ENCODE measurements at places on chromosomes 1 and 21. TPM values are rescaled to one million over a fixed set of nuclear protein-coding genes. Genes with fewer than 3 reads are reported as not detected.

Gene FAM72C
- 9.5 TPM for total RNA-seq

DNA sequence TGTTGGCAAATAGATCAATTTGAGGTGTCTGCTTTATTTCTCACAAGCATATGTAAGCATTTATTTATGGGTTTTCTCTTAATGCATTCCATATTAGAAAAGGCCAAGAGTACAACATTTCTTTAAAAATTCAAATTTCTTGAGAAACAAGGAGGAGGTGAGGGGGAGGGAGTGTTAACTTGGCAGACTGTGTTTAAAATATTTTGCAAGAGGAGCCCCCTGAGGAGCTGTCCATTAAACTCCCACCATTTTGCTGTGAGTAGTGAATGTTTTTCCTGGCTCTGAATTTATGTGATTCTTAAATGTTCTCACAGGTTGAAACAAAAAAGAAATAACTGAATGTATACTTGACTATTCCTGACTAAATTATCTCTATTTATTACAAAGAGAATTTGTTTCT, 363.8 kb downstream of the PTPRC start:
- no peak overlapping the region for H3K4me3 ChIP-seq
- H3K27ac ChIP-seq: no peak overlapping the region
- H3K4me1 ChIP-seq: no peaks in the 10 kb centered on the region
- no peaks in the 10 kb centered on the region for H3K36me3 ChIP-seq
- DNase-seq: no peak

- H3K36me3 ChIP-seq: no peaks in the 10 kb centered on the region
- H3K27ac ChIP-seq: no peak overlapping the region
- H3K4me1 ChIP-seq: peaks cover 14% of the 10 kb centered on the region
- H3K27me3 ChIP-seq: no peaks in the 10 kb centered on the region
- DNase-seq: no peak
These were observed 62.7 kb downstream of the CASZ1 start for GRCh38 chr1:10733474-10734366.

DNA sequence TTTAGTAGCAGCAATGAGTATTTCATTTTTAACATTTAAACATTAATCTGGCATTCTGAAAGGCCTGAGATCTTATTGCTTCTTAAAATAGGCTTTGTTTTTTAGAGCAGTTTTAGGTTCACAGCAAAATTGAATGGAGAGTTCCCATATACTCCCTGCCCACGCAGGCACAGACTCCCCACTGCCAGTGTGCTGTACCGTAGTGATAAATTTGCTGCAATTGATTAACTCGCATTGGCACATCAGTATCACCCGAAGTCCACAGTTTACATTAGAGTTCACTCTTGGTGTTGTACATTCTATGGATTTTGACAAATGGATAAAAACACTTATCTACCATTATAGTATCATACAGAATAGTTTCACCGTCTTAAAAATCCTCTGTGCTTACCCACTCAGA, 71.8 kb upstream of the ERRFI1 start:
- H3K36me3 ChIP-seq: no peaks in the 10 kb centered on the region
- peak overlapping the region; percentile 97 for H3K27ac ChIP-seq
- DNase-seq: no peak
- no peaks in the 10 kb centered on the region for H3K27me3 ChIP-seq
- H3K4me1 ChIP-seq: peaks cover 76% of the 10 kb centered on the region

DNA sequence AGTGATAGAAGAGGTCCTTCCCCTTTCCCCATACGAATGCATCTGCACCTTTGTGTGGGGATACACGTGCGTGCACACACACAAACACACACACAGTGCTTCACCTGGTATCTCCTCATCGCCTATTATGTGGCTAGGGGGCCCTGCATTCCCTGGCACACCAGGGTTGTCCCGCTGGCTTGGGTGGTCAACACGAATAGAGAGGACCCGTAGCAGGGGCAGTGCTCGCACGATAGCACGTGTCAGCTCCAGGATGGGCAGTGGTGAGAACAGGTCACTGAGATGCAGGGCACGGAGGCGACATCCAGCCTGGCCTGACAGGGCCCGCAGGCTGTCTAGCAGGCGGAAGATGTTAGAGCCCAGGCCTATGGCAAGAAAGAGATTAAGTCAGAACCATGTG, 22.4 kb downstream of the LRRC41 start:
- H3K27ac ChIP-seq: no peak overlapping the region
- H3K36me3 ChIP-seq: peaks cover 48% of the 10 kb centered on the region
- no peak for DNase-seq
- H3K4me3 ChIP-seq: no peak overlapping the region
- H3K27me3 ChIP-seq: no peaks in the 10 kb centered on the region
- H3K4me1 ChIP-seq: no peaks in the 10 kb centered on the region

Gene HSD3B2
- 1.4 TPM for total RNA-seq

DNA sequence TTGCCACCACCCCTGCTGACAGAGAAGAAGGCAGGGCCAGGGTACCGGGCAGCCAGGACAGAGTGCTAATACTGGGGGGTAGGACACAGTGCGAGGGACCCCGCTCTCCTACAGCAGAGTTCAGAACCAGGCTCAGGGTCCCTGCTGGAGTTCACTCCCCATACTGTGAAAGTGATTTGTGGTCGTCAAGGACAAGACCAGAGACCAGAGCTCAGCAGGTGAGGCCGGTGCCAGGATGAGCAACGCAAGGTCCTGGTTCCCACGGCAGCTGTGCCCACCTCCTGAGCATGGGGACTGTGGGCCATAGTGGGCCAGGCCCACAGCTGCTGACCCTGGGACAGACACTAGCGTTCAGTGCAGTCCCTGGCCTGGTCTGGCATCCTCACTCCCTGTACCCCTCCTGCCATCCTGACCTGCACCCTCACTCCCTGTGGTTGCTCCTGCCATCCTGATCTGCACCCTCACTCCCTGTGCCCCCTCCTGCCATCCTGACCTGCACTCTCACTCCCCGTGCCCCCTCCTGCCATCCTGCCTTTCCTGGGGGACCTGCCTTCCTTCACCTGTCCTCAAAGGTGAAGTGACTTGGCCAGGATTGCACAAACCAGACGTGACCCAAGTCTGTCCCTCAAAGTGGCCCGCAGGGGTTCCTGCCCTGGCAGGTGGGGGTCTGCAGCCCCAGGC, 13.8 kb upstream of the PTTG1IP start:
- no peak overlapping the region for H3K27ac ChIP-seq
- H3K4me1 ChIP-seq: no peaks in the 10 kb centered on the region
- no peak overlapping the region for H3K4me3 ChIP-seq
- H3K36me3 ChIP-seq: no peaks in the 10 kb centered on the region
- no peak for DNase-seq

DNA sequence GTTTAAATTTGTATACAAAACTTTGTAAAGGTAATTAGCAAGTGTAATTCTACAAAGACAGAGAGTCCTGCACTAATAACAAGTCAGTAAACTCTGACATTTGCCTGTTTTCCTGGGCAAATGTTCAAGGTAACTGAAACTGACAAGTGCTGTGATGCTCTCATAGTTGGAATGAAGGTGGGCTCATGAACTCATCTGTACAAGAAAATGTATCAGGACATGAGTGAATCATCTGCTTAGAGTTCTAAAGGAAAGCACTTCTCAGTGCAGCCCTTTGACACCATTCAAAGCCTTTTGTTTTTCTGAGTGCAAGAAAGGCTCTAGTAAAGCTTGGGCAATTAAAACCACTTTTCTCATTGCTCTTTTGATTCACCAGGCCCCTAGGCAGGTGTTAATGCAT, 91.5 kb downstream of the UROD start:
- DNase-seq: no peak
- H3K27me3 ChIP-seq: no peaks in the 10 kb centered on the region
- no peaks in the 10 kb centered on the region for H3K4me1 ChIP-seq
- no peaks in the 10 kb centered on the region for H3K36me3 ChIP-seq
- no peak overlapping the region for H3K27ac ChIP-seq

- DNase-seq: no peak
- peak overlapping the region; percentile 91 for H3K27ac ChIP-seq
- H3K4me1 ChIP-seq: peaks cover 73% of the 10 kb centered on the region
- peak overlapping the region; percentile 80 for H3K4me3 ChIP-seq
These were observed 458 bp downstream of the ZC3H12A start for GRCh38 chr1:37474697-37475379.

DNA sequence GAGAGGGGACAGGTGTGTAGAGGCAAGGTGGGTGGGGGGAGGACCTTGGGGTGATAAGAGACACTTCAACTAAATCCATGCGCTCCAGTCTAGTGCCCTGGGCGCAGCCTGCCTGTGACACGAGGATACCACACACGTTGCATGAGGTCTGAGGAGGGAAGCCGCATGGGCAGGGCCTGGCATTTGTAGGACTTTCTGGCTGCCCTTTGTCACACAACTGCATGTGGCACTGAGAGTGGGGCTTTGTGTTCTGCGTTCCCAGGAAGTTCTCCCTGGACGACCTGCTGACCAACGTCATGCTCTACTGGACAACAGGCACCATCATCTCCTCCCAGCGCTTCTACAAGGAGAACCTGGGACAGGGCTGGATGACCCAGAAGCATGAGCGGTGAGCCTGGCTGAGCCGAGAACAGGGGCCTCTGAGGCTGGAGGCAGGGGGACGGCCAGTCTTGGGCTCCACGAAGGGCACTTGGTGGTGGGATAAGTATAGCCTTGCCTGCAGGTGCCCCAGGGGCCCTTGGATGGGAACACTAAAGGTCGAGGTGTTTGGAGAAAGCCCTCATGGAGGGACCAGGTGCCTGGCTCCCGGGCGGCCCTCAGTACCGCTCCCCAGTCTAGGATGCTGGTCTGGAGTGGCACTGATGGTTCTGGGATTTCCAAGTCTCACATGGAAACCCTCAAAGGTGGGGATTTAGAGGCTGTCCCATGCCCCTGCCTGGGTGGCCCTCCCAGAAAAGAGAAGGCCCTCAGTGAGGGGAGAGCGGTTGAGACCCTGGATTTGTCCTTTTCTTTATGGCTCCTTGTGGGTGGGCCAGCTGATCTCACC, 34.5 kb downstream of the EPHX1 start:
- no peak overlapping the region for H3K27ac ChIP-seq
- no peak for DNase-seq
- peaks cover 7% of the 10 kb centered on the region for H3K36me3 ChIP-seq
- no peaks in the 10 kb centered on the region for H3K27me3 ChIP-seq
- no peak overlapping the region for H3K4me3 ChIP-seq

Gene FMOD
- not detected for total RNA-seq

DNA sequence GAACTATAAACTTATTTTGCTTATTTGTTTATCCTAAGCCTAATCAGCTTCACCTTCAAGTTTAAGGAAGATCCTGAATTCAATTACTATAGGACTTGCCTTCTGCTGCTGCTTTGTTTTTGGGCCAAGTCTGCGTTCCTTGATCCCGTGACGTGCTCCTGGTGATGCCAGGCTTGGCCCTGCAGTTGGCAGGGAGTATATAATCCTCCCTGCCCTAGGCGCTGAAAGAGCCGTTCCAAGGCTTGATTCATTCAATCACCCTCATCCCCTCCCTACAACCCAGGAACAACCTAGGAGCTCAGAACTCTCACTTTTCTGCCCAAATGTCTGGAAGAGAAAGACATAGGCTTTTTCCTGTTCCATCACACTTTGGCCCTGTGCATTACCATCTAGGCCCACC, 12.4 kb upstream of the LRRN2 start:
- peaks cover 2% of the 10 kb centered on the region for H3K4me1 ChIP-seq
- DNase-seq: no peak
- no peak overlapping the region for H3K4me3 ChIP-seq
- no peak overlapping the region for H3K27ac ChIP-seq
- no peaks in the 10 kb centered on the region for H3K36me3 ChIP-seq

Gene GUCA2A
- total RNA-seq: not detected

- H3K4me3 ChIP-seq: peak overlapping the region; percentile 53
- peaks cover 4% of the 10 kb centered on the region for H3K36me3 ChIP-seq
- H3K27me3 ChIP-seq: no peaks in the 10 kb centered on the region
- peak overlapping the region; percentile 69 for H3K27ac ChIP-seq
These were observed 77.0 kb downstream of the MORN1 start for GRCh38 chr1:2314273-2314802.

Gene PRELP
- total RNA-seq: 0.10 TPM

DNA sequence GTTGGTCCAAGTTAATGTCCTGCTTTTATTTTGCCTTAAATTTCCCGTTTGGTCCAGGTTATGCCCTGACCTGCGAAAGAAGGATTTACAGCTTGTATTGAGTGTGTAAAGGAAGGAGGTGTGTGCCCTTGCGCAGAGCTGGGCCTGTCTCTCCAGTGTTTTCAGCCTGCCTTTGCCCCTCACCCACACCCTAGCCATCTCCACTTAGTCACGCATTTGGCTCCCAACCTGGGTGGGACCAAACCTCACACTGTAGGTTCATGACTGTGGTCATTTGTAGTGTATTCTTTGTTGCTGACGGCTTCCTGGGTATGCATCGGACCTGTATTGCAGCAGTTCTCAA, 572 bp upstream of the SRSF10 start:
- H3K4me1 ChIP-seq: peaks cover 36% of the 10 kb centered on the region
- H3K27ac ChIP-seq: peak overlapping the region; percentile 88
- H3K4me3 ChIP-seq: peak overlapping the region; percentile 81
- DNase-seq: peak; percentile 75
- H3K27me3 ChIP-seq: no peaks in the 10 kb centered on the region
- H3K36me3 ChIP-seq: peaks cover 9% of the 10 kb centered on the region

- H3K4me3 ChIP-seq: no peak overlapping the region
- no peak for DNase-seq
- no peak overlapping the region for H3K27ac ChIP-seq
- peaks cover 31% of the 10 kb centered on the region for H3K27me3 ChIP-seq
These were observed 104.9 kb upstream of the PAXBP1 start for GRCh38 chr21:32876426-32876825.

Gene OR2T33
- not detected for total RNA-seq

- H3K27me3 ChIP-seq: no peaks in the 10 kb centered on the region
- H3K36me3 ChIP-seq: no peaks in the 10 kb centered on the region
- no peaks in the 10 kb centered on the region for H3K4me1 ChIP-seq
These were observed 817.9 kb upstream of the NEGR1 start for GRCh38 chr1:73100216-73100615.

GRCh38 chr1:218527737-218528136, 182.6 kb downstream of the TGFB2 start:
- no peaks in the 10 kb centered on the region for H3K27me3 ChIP-seq
- H3K4me1 ChIP-seq: no peaks in the 10 kb centered on the region
- no peak overlapping the region for H3K27ac ChIP-seq
- no peak for DNase-seq

DNA sequence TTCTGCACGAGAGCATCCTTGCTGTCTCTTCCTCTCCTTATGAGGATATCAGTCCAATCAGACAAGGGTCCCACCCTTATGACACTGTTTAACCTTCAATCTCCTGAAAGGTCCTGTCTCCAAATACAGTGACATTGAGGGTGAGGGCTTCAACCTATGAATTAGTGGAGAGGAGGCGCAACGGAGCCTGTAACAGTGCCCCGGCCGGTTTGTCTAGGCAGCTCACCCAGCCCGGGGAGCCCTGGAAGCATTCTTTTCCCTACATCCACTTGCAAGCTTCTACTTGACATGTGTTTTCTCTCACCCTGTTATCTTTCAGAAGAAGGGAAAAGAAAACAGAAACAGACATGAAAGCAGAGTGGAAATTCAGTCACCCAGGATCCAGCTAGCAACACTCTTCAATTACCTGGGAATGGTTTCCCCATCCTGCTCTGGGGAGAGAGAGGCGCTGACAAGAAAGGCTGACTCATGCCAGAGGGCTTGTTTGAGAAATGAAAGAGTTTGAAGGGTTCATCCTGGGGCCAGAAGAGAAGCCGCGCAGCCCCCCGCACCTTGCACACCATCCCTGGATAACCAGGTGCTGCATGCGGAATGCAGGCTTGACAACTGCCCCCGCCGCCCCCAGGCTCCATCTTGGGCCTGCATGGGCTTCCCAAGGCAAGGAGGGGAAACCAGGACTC, 394.9 kb downstream of the NPHP4 start:
- no peak overlapping the region for H3K27ac ChIP-seq
- peaks cover 22% of the 10 kb centered on the region for H3K27me3 ChIP-seq
- no peak for DNase-seq
- H3K4me1 ChIP-seq: no peaks in the 10 kb centered on the region

All from HCT116 (cell line).